Pancreas (tissue), 10 donors: ENCODE measurements at places on chromosomes 1 and 21. TPM values are rescaled to one million over a fixed set of nuclear protein-coding genes. Genes with fewer than 3 reads are reported as not detected.

The TCEA3 gene
- total RNA-seq: 70.8 TPM

The PRPF38A gene
- total RNA-seq: 20.3 TPM

The RPS27 gene
- 1,250 TPM for total RNA-seq

The ST6GALNAC5 gene
- 0.43 TPM for total RNA-seq

The PRDM16 gene
- 18.8 TPM for total RNA-seq

The ZYG11A gene
- not detected for total RNA-seq

The HRNR gene
- not detected for total RNA-seq

The MAEL gene
- not detected for total RNA-seq

The LCE2C gene
- not detected for total RNA-seq

The EDN2 gene
- total RNA-seq: 3.0 TPM

The TBCE gene
- total RNA-seq: 13.6 TPM

The AIRE gene
- not detected for total RNA-seq

The NBPF3 gene
- 3.4 TPM for total RNA-seq

The NR0B2 gene
- total RNA-seq: 7.5 TPM

The RXRG gene
- total RNA-seq: 1.6 TPM

The CLDN8 gene
- not detected for total RNA-seq

The SLFNL1 gene
- total RNA-seq: 0.51 TPM

The ANGPTL3 gene
- 0.73 TPM for total RNA-seq

The MARK1 gene
- total RNA-seq: 2.7 TPM

The REN gene
- total RNA-seq: not detected

The PLEKHN1 gene
- 0.42 TPM for total RNA-seq

The GBP1 gene
- total RNA-seq: 2.5 TPM

The KRTAP13-2 gene
- total RNA-seq: not detected

The BRDT gene
- not detected for total RNA-seq

The MSH4 gene
- 0.12 TPM for total RNA-seq

The LCE1A gene
- total RNA-seq: not detected

The SLC25A44 gene
- total RNA-seq: 7.1 TPM

The PRAMEF2 gene
- not detected for total RNA-seq

The PYGO2 gene
- total RNA-seq: 10.8 TPM

The GPR3 gene
- not detected for total RNA-seq

The MATN1 gene
- not detected for total RNA-seq

The MFN2 gene
- 26.3 TPM for total RNA-seq

The KCNE1 gene
- 0.20 TPM for total RNA-seq

The PGLYRP4 gene
- total RNA-seq: not detected

The KIAA1614 gene
- total RNA-seq: 1.4 TPM

The ST7L gene
- 9.0 TPM for total RNA-seq

The DMRTB1 gene
- not detected for total RNA-seq

The KRTAP11-1 gene
- not detected for total RNA-seq

The KLF17 gene
- not detected for total RNA-seq

The PROK1 gene
- total RNA-seq: 0.12 TPM

The SYT2 gene
- not detected for total RNA-seq

The C1orf210 gene
- 17.2 TPM for total RNA-seq

The FCRLB gene
- 0.31 TPM for total RNA-seq

The SERTAD4 gene
- total RNA-seq: 0.14 TPM

The RALGPS2 gene
- total RNA-seq: 7.6 TPM

The LHX8 gene
- total RNA-seq: not detected

The KRTAP12-2 gene
- not detected for total RNA-seq

The FALEC gene
- not detected for total RNA-seq

The LINGO4 gene
- total RNA-seq: 0.38 TPM

The BMP8B gene
- 6.4 TPM for total RNA-seq

The DAP3 gene
- total RNA-seq: 56.7 TPM

The AK4 gene
- total RNA-seq: 3.3 TPM

The TMEM50B gene
- total RNA-seq: 11.5 TPM

The CFAP74 gene
- total RNA-seq: not detected
